AML-193 (cell line): ENCODE measurements at places on chromosomes 12 and 14.

DNA sequence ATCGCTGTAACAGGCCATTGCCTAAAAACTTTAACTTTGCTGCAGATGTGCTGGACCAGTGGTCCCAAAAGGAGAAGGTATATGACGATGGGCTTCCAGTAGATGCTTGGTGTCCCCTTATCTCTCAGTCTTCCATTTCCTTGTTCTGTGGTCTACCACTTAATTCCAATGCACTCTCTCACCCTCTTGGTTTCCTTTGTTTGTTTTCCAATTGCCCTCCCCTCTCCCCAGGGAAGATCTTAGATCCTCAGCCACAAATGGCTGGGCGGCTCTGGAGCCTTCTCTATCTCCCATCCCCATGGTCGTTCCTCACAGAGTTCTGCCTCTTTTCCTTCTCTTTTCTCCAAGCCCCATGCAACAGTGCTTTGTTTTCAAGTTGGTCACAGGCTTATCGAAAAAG lies 584 bp downstream of the ACSM4 start:
- no peak for DNase-seq

GRCh38 chr12:47992776-47993175 lies 11.5 kb downstream of the COL2A1 start:
- no peak for DNase-seq

GRCh38 chr14:24070285-24071143 lies 848 bp upstream of the CPNE6 start:
- DNase-seq: no peak

DNA sequence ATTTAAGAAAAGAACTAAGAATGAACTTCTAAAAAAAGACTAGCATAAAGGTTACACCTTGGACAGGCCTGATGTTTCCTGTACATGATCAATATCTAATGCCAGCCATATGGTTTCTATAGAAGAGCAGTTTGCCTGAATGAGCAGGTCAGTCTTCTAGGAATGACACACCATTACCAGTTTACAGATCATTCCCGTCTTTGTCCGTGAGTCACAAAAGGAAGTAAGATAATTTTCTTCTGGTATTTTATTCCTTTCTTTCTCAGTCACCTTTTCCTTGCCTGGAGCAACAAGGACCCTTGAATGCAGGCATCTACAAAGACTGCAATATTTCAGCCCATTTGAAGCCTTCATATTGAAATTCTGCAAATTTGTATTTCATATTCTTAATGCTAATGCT lies 44.6 kb upstream of the CNTN1 start:
- DNase-seq: no peak

DNA sequence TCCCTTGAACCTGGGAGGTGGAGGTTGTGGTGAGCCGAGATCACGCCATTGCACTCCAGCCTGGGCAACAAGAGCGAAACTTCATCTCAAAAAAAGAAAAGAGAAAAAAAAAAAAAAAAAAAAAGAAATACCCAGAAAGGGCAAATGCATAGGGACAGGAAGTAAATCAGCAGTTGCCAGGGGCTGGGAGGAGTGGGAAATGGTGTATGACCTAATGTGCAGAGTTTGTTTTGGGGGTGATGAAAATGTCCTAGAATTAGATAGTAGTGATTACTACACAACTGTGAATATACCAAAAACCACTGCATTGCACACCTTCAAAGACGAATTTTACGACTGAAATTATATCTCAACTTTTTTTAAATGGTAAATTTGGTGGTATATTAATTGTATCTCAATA lies 20.4 kb downstream of the DUSP16 start:
- no peak for DNase-seq

GRCh38 chr12:129540249-129540648 lies 363.6 kb downstream of the TMEM132D start:
- no peak for DNase-seq

- no peak for DNase-seq
These were observed 25.7 kb downstream of the ALKBH1 start for GRCh38 chr14:77682158-77682553.

DNA sequence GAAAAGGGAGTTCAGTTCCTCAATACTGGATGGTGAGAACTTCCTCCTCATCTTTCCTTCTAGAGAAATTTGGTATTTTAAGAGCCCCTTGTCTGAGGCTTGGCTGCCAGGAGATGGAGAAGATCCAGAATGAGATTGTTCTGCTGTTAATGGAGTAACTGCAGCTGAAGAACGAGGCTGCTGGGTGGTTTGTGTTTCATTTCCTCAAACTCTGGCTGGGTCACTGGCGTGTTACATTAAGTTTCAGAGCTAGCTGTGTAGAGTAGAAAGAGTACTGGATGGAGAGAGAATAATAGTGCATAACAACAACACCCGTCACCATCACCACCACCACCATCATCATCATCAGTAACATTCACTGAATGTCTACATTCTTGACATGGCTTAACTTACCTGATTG lies 325.0 kb upstream of the TBX3 start:
- no peak for DNase-seq

GRCh38 chr12:12872934-12873275 lies 18.5 kb upstream of the GPRC5A start:
- no peak for DNase-seq

DNA sequence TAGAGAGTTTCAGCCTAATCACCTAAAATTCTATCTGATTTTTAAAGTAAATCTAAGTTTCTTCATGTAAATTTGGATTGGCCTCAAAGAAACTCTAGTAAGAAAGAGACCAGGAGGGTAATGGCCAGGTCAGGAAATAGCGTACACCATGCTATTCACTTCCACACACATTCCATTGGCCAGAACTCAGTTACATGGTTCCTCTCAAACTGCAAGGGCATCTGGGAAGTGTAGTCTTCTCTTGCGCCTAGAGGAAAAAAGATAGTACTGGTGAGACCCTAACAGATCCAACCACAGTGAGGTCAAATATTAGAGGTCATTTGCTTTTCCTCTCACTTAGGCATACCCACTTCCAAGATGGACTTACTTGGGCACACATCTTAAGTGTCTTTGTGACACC lies 39.1 kb downstream of the MBIP start:
- DNase-seq: no peak

DNA sequence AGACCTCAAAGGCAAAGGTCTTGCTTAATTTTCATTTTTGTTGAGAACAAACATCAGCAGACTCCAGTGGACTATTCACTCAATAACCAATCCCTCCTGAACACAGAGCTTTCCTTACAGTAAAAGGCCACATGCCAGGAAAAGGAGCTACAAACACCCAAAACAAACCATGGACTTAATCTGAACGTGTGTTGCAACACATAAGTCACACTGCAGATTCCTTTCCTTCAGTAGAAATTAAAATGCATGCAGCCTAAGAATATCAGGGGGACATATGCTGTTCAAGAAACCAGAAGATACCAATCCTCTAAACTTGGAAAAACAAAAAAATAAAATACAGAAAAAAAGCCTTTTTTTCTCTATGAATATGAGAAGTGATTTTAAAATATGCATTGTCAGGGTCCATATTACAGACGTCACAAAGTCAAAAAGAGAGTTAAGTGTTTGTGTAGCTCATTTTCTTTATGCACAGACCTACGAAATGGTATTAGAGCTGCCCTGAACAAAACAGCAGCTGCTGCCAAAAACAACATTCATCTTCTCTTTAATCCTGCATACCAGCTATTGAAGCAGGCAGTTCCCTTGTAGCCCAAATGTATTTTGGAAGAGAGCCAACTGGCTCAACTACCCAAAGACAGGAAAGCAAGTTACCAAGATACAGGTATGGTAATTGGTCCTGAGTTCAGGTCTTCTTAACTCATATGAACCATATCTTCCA lies 26.2 kb downstream of the KITLG start:
- DNase-seq: no peak

DNA sequence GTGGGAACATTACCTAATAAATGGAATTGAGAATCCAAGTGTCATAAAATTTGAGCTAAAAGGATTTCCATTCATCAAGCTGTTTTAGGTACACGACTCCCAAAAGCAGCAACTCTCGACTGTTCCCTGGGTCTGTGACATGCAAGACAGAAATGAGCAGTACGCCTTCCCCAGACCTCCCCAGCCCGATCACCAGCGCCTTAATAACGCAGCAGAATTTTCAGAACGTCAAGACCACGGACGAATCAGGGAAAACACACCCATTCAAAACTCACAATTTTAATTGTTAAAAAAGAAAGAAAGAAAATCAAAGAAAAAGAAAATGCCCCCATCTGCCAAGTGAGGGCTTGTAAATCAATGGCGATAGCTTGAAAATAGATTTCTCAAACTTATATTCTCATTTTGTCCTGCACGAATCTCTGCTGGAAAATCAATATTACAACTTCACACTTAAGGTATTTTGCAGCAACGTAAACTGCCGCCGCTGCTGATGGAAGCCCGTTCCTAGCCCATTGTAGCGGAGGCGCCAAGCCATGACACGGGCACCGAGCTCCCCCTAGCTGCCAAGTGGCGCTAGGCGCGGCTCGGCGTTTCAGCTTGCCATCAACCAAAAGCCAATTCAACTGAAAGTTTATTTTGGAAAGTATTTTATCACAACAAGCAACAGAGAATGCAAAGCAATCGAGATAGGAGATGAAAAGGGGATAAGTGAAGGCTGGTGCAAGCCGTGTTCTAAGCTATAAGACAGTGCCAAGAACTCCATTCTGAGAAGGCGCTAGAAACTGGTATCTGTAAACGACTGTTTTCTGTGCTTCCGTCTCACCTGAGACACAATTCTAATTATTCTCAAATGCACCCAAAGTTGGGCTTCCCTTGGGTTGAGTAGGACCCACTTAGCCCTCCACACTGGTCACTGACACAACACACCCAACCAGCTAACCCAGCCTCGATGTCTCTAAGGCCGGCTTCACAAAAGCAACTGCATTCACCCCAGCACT lies 5.5 kb downstream of the BCL11B start:
- peak; percentile 70 for DNase-seq

GRCh38 chr12:5988088-5988487 lies 43.0 kb upstream of the ANO2 start:
- DNase-seq: no peak

- DNase-seq: no peak
These were observed 29.4 kb upstream of the FBRSL1 start for GRCh38 chr12:132460571-132460970.

DNA sequence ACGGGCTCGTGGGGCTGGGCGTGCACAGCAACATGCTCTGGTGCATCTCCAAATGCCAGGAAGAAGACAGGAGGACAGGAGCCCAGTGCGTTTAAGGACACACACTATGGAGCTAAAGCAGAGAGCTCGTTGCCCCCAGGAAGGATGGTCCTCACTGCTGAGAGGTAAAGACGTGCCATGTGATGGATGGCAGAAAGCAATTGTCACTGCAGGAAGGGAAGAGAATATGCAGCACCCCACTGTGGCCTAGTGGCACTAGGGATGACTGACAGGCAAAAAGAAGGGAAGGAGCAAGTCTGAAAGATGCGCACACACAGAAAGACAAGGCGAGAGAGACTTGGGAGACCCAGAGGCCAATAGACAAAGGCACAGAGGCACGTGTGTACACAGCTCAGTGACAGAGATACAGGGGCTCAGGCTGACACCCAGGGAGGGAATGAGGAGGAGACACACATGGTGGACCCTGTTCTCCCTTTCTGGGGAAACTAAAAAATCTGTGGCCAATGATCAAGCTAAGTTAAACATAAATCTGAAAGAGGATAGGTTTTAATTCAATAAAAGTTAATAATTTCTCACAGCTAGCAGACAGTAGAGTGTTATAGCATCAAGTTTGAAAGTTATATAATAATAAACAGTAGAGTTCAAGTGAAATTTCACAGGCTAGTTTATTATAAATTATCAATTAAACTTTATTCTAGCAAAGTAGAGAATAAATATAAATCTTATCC lies 78.8 kb downstream of the CRACR2A start:
- no peak for DNase-seq

DNA sequence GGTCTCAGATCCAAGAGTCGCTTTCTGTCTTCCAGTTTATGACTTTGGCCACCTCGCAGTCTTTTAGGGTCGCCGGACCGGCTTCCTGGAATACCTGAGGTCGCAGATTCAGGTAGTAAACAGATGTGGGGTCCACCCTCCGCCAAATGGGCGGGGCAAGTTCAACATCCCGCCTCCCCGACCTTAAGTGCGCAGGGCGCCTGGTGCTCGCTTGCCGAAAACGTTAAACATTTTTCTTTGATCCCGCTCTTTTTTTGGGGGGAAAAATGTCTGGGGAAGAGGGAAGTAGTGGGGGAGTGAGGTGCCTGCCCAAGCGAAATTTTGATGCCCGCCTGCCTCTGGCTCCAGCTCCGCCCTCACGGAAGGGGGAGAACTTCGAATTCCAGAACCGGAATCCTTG lies 73.9 kb upstream of the TBX5 start:
- DNase-seq: no peak

DNA sequence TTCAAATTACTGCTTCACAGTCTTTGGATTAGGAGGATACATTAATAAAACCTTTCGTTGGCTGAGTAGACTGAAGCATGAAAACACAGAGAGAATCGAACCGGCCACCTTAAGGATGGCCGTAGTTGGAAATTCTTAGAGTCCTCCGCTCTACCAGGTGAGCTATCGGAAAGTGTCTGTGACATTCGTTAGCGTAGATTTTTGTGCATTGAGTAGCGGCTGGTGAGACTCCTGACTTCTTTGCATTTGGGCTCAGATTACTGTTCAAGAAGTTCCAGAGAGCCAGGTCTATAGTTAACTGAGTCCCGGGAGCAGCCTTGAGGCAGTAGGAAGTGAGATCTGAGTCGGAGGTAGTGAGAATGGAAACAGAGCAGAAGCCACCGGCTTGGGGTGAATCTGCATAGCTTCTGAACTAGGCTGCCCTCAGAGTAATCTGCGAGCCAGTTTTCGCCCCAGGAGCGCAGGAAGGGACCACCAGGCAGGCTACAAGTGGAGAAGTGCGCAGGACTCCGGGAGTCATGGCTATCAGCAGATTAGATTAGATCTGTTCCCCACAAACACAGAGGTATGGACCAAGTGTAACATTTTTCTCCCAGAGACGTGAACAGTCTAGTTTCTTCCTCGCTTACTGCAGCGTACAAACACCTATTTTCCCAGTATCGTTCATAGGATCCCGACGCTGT lies 11.0 kb downstream of the OR6S1 start:
- no peak for DNase-seq

GRCh38 chr14:20841096-20841495 lies 38.5 kb upstream of the RNASE1 start:
- no peak for DNase-seq

- no peak for DNase-seq
These were observed 355.5 kb downstream of the KCNH5 start for GRCh38 chr14:62689733-62690132.

GRCh38 chr14:85416771-85417170 lies 113.2 kb upstream of the FLRT2 start:
- peak; percentile 88 for DNase-seq

- no peak for DNase-seq
These were observed 42.8 kb downstream of the TSPAN9 start for GRCh38 chr12:3119756-3120601.

GRCh38 chr12:50924131-50924438 lies 28.3 kb upstream of the HIGD1C start:
- no peak for DNase-seq

- no peak for DNase-seq
These were observed 11.9 kb downstream of the PTPRO start for GRCh38 chr12:15334225-15334624.

DNA sequence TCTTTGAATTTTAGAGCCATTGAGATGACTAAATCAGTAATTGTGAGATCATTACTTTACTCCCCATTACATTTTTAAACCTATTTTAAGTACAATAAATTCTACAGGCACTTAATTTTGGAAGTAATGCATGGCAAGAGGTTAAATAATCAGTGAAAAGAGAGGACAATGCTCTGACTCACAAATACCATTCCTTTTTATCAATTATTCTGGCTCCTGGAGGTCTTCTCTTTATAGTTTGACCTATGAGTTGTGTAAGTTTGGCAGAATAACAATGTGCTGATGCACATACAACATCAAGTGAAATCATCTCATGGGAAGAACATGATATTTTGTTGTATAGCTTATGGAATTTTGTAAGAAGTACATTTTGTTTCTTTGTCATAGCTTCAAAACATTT lies 166.7 kb downstream of the TMTC3 start:
- DNase-seq: no peak

GRCh38 chr14:99009871-99010270 lies 262.1 kb downstream of the BCL11B start:
- DNase-seq: no peak
